ENCODE measurements at places on chromosomes 12 and 14.

DNA sequence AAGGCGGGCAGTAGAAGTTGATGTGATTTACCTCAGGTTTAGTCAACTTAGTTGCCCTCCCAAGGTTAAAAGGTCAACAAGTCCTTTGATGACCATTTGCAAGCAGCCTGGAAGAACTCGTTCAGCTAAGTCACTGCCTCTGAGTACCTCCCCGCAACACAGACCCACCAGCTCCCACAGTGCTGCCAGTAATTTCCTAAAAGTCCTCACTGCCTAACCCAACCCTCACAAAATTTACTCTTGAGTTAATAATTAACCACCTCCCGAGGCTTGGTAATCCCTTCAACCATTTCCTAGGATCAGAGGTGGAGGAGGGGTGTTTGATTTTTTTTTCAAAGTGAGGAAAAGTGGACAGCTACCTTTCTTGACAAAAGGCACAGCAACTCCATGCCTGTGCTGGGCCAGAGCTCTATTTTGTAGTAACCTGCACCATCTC is 55.8 kb downstream of the MAP3K9 start:
- DNase-seq = no peak

DNA sequence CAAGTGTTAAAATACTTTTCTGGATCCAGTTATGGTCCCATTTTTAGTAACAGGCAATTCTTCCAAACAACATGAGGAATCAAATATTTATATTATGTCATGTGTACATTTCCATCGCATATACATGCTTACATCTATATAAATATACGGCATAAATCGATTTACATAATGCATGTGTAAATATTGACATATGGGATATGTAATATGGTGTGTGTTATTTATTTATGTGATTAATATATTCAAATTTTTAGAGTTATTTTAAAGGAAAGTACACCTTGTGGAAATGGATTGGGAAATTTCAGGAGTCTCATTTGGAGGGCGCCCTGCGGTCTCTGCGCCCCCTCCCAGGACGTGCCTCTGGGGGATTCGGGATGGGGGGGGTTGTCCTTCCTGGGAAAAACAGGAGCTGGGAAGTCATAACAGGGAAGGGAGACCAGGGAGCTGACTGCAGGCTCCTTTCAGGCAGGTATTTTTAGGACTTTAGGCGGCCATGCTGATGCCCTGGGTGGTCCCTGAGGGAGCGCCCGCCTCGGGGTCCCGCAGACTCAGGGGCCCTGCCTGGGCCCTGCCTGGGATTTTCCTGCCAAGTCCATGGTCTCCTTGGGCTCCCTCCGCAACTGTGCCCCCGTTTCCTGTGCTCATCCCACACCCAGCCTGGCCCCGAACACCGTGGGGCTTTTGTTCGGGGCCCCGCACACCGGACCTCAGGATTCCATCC is 82.7 kb upstream of the SFSWAP start:
- DNase-seq = no peak

DNA sequence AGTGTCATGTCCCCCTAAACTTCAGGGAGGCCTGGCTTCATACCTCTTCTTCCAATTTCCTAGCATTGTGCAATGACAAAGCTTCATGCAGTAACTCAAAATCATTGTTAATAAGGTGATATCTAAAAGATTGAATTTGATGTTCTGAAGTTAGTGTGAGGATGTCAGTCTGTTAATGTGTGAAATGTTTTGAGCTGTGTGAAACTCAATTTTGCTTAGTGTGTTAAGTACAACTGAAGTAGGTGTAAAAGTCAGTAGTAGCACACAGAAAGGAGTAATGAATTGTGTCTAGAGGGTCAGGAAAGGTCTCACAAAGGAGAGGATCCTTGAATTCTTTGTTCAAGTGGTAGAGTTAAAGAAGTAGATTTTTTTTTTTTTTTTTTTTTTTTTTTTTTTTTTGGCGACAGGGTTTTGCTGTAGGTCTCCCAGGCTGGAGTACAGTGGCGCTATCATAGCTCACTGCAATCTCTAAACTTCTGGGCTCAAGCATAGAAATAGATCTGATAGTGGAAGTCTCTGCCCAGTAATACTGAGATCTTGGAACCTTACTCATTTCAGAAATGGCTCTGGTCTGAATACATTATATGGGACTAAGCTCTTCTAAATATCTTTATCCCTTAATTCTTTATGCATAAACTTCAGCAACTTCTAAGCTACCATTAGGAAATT is 63.9 kb downstream of the FUT8 start:
- no peak for DNase-seq

- peak; percentile 65 for DNase-seq
These were observed 74.9 kb upstream of the ATP2B1 start for GRCh38 chr12:89783359-89784060.

DNA sequence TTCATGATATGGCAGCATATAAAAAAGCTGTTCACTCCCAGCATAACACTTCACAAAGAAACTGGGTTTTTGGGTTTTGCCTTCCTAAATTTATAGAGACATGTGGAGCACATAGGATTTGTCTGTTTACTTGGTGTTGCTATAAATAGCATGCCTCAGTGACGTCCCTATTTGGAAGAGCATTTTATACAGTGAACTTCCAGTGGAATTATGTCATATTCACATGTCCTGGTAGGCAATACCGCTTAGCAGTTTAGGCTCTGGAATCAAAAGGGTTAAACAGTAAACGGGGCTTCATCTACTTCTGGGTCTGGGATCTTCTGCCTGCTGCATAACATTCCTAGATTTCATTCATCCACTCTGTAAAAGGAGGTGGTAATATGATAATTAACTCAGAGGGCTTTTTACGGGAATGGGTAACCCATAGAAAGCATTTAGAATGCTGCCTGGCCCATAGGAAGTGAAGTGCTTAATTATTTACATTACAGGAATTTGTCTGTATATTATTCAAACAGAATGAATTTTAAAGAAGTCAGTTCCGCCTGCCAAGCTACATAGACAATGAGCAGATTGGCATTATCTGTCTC is 396.1 kb downstream of the TMTC2 start:
- no peak for DNase-seq

- no peak for DNase-seq
These were observed 68.6 kb downstream of the SLC25A47 start for GRCh38 chr14:100391724-100392123.

DNA sequence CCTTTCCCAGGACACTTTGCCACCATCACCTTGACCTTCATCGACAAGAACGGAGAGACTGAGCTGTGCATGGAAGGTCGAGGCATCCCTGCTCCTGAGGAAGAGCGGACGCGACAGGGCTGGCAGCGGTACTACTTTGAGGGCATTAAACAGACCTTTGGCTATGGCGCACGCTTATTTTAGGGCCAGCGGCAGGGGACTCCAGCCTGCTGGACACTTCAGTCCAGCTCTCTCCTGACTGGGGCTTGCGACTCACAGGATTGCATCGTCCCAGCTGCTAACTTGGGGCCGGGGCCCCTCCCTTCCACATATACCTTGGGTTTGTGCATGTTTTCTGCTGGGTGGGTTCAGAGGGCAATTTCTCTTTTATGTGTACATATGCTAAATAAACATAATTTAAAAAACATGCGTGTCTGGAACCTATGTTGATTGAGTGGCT is 11.2 kb downstream of the AHSA1 start:
- no peak for DNase-seq

All from right hindlimb (tissue), 1 donor.